ENCODE measurements at places on chromosomes 7 and 10.

- DNase-seq = peak; percentile 78
Observed at GRCh38 chr7:80740778-80741545, 102.5 kb downstream of the CD36 start.

- DNase-seq = no peak
Observed at GRCh38 chr10:129716211-129716681, 247.8 kb downstream of the EBF3 start.

GRCh38 chr7:6323967-6324701 lies 51.7 kb upstream of the CYTH3 start:
- no peak for DNase-seq

GRCh38 chr10:112137154-112137987 lies 46.2 kb downstream of the GPAM start:
- peak; percentile 63 for DNase-seq

DNA sequence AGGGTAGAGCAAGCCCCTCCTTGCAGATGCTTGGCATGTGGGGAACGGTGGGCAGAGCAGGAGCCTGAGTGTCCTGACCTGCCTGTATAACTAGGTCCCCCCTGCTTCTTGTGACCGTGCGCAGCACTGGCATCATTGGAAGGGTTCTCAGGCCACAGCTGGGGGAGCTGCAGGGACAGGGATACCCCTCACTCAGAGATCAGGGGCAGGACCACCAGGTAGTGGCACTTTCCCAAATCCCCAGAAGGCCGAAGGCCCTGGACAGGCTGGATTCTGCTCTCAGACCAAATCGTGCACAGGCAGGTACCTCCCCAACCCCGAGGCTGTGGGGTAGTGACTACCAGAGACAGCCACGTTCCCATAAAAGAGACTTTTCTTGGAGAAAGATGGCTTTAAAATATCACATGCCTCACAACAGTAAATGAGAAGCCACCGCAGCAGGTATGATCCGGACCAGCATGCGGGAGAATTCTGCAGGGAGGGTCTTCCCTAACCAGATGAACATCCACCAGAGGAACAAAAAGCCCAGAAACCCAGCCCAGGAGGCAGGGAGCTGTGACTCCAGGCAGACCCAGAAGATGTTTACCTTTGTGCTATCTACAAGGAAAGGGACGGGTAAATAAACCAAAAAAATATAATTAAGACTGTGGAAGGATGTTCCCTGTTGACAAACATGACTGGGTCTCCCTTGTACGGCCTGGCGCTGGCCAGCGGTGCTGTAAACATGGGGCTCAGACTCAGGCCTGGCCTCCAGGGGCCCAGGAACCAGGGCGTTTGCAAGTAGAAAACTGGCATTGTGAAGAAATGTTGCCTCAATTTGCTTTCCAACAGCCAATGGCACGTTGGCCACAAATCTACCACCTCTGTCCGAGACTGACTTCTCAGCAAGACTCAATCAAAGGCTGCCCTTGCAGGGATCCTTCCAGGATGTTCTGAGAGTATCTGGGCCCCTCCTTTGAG lies 180.0 kb downstream of the TNS3 start:
- no peak for DNase-seq

- no peak for DNase-seq
Observed at GRCh38 chr10:91879515-91880170, 29.6 kb downstream of the FGFBP3 start.

DNA sequence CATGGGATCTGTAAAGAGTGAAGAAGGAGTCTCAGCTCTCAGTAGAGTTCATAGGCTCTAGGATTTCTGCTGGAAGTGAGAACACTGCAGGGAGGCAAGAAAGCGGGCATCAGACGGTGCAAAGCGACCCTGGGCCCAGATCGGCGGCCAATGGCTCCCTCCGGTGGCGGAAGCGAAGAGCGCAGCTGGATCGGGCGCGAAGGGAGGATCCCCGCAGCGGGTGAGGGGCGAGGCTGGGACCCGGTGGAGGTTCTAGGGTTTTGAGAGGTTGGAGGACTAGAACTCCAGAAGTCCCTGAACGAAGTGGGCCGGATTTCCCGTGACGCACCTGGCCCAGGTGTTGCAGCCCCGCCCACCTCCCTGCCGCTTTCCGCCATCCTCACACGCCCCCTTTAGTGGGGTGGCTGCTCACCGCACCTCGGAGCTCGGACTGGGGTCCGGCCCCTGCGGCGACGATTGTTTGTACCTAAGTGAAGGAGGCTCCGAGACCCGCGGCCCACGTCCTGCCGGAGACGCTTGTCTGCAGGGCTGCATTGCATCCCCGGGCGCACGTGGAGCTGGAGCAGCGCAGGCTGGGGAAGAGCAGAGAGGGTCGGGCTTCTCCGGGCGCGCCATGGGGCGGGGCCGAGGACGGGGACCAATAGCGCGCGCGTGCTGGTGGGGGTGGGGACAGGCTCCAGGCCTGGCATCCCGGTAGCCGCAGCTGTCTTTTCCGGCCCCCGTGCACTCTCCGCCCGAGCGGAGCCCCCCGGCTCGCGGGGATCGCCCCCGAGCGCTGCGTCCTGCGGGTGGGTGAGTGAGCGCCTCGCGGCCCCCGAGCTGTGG lies at the start of gene SLC12A9:
Gene SLC12A9 (plus strand): TSS at position 666 of the 825 bp plus-strand sequence. CDS start 1,485 bp downstream, outside the sequence.
- peak; percentile 90 for DNase-seq

GRCh38 chr7:102029616-102030015 lies 212.2 kb downstream of the CUX1 start:
- no peak for DNase-seq

- DNase-seq = no peak
Observed at GRCh38 chr10:87713707-87714106, 54.0 kb downstream of the PAPSS2 start.

GRCh38 chr10:91552274-91553095 lies 80.4 kb downstream of the PPP1R3C start:
- DNase-seq = no peak

DNA sequence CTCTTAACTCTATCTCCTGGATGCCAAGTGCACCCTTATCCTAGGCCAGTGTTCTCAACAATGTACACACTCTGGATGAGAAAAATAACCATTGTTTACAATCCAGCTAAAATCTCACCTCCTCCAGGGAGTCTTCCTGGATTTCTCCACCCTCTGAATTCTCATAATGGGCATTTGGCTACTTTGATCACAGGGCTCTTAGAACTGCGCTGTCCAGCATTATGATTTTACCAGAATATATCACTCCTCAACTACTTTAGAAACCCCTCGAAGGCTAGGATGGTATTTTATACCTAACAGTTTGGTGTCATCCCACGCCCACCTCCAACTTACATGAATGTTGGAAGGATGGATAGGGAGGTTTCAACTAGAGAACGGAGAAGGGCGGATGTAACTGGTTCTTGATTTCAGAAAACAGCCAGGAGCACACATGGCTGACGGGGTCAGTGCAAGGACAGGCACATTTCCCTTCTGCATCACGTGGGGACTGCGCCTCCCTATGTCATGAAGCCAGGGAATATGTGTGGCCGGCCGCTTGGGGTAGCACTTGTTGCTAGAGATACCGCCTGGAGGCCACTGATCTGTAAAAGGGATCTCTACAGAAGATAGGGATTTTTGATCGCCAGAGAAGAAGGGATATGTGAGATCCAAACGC lies 1.2 kb upstream of the ATP6V0E2 start:
- DNase-seq = peak; percentile 83

GRCh38 chr7:38881015-38881414 lies 28.0 kb downstream of the VPS41 start:
- DNase-seq = no peak

DNA sequence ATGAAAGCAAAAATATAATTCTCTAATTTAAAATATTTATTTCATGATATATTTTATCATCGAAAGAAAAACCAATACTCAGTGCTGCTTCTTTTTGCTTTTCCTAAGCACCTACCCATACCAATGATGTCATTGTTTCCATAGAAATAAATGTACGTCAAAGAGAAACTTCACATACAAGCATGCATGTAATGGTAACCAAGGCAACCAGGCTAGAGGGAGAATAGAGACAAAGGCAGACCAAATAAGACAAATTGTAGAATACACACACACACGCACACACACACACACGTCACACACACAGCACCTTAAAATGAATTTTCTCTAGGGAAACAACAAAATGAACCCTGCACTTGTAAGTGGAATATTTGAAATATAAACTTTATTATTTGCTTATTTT lies 75.5 kb downstream of the MACC1 start:
- peak; percentile 72 for DNase-seq

DNA sequence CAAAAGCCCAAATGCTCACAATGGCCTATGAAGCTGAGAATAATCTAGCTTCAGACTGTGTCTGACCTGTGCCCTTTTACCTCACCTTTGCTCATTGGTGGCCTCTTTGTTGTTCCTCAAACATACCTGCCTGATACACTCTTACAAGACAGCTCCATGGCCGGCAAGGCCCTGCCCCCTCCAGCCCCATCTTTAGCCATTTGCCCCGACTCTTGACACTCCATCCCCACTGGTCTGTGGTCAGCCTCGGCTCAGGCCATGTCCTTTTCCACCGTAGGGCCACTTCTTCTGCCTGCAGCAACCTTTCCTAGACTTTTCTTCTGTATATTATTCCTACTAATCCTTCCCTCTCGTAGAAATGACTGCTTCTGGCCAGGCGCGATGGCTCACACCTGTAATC lies 265.2 kb downstream of the RPS24 start:
- no peak for DNase-seq

- DNase-seq = peak; percentile 82
Observed at GRCh38 chr7:131859147-131859821, 302.9 kb upstream of the PODXL start.

DNA sequence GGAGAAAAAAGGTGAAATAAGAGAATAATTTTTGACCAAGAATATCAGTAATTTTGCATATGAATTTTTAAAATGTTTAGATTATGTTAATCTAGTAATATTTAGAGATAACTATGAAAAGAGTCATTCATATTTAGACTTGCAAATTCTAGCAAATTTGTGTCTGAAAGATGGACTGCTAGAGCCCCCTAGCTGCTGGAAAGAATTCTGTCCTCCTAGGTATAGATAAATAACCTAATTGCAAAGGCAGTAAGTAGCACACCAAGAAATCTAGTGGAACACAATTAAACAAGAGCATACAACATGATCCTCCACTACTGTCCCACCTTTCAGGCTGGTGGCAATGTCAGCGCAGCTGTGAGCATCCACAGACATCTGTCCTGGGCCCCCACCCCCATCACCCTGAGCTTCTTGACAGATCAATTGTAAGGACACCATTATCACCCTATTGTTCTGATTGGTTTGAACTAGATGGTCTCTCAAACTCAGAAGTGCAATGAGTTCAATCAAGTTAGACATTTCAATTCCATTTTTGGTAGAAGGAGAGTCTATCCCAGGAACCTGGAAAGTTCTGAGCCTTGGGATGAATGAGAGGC lies 15.0 kb upstream of the GFRA1 start:
- DNase-seq = peak; percentile 72

GRCh38 chr10:49532461-49532860 lies 6.5 kb downstream of the ERCC6 start:
- no peak for DNase-seq

GRCh38 chr7:139334399-139335150 lies 6.6 kb upstream of the FMC1 start:
- DNase-seq = no peak

- DNase-seq = peak; percentile 35
Observed at GRCh38 chr7:90726623-90727022, 130.5 kb downstream of the CDK14 start.

DNA sequence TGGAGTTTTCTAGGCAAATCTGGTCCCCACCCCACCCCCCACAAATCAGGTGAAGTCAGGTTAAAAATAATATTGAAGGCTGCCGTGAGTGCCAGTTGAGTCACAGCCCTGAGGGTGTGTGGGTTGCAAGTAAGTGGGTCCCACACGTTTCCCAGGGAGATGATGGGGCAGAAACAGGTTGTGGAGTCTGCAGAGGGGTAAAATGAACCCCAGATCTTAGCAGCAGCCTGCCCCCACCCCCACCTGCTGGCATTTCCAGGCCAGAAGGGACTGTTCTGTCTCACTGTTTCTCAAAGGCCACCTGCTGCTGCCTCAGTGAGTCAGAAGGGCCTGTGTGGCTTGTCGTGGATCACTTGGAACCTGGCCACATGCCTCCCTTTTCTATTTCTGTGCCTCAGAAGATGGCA lies 59.8 kb upstream of the SMNDC1 start:
- no peak for DNase-seq

GRCh38 chr7:106692450-106693051 lies 31.6 kb upstream of the CCDC71L start:
- no peak for DNase-seq

DNA sequence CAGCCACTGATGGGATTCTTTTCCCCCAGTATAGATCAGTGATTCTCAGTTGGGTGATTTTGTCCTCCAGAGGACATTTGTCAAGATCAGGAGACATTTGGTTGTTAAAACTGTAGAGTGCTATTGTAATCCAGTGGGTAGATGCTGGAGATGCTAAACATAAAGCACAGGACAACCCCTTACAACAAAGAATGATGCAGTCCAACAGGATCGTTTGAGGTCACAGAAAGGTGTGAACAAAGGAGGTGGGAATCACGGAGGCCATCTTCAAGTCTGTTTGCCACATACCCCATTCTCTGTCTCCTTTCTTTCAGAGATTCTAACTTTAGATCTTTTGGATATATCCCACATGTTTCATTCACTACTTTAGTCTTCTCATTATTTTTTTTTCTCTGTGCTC lies 69.0 kb downstream of the HELLS start:
- no peak for DNase-seq

GRCh38 chr7:88337572-88337971 lies 30.9 kb upstream of the STEAP4 start:
- peak; percentile 67 for DNase-seq

DNA sequence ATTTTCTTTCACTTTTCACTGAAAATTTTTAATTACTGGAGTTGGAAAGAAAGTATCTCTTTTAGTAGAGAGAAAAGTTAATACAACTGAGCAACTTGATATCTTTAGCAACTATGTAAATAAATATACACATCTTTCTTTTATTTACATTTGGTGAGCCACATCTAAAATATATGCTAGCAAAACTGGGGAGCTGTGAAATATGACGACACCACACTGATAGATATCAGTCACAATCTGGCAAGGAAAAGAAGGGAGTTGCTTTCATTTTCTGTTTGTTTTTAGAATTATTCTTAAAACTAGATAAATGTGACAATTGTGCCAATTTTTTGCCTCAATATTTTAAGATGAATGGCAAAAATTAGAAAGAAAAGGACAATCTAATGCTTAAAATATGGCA lies 2.7 kb upstream of the ZNF804B start:
- no peak for DNase-seq

GRCh38 chr7:148964483-148965267 lies 63.6 kb downstream of the PDIA4 start:
- no peak for DNase-seq

- DNase-seq = peak; percentile 67
Observed at GRCh38 chr7:34315032-34315431, 343.0 kb upstream of the NPSR1 start.

GRCh38 chr10:7768417-7768816 lies 19.4 kb downstream of the KIN start:
- DNase-seq = no peak

DNA sequence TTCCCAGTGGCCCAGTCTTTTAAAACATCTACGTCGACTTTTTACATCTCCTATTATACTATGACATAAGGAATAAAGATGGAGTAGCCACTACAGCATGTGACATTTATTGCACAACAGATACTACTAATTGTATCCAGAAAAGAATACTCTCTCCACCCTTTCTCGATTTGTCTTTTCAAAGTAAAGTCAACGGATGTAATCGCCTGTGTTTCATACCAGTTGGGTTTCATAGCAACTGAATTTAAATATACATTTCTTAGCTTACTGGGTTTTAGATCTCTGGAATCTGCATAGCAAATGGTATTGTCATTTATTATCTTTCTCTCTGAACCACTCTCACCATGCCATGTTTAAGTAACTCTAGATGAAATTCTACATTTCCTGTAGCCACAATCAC lies 86.4 kb upstream of the TRIL start:
- DNase-seq = peak; percentile 10

Measured in astrocyte of the spinal cord (primary cell).